ENCODE measurements at places on chromosomes 11 and 22.

DNA sequence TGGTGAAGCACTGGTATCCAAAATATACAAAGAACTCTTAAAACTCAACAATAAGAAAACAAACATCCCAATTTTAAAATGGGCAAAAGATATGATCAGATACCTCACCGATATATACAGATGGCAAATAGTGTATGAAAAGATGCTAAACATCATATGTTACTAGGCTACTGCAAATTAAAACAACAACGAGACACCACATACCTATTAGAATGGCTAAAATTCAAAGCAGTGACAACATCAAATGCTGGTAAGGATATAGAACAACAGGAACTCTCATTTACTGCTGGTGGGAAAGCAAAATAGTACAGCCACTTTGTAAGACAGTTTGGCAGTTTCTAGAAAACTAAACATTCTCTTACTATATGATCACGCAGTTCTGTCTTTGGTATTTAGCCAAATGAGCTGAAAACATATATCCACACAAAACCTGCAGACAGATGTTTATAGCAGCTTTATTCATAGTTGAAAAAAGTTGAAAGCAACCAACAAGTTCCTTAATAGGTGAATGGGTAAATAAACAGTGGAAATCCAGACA lies 38.5 kb downstream of the SIK3 start:
- no peak for DNase-seq

DNA sequence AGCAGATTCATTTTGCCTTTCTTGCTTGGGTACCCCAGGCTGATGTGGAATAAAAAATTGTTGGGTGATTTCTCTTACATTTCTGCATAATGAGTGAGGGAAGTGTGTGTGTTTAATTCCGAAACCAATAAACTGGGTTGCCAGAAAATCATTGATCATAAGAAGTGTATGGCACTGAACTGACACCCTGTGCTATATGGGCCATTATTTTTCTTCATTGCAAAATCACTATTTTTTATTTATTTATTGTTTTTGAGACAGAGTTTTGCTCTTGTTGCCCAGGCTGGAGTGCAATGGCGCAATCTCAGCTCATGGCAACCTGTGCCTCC lies 14.6 kb upstream of the HIKESHI start:
- DNase-seq: no peak

GRCh38 chr22:18001040-18001893 lies 23.1 kb downstream of the MICAL3 start:
- peak; percentile 41 for DNase-seq

DNA sequence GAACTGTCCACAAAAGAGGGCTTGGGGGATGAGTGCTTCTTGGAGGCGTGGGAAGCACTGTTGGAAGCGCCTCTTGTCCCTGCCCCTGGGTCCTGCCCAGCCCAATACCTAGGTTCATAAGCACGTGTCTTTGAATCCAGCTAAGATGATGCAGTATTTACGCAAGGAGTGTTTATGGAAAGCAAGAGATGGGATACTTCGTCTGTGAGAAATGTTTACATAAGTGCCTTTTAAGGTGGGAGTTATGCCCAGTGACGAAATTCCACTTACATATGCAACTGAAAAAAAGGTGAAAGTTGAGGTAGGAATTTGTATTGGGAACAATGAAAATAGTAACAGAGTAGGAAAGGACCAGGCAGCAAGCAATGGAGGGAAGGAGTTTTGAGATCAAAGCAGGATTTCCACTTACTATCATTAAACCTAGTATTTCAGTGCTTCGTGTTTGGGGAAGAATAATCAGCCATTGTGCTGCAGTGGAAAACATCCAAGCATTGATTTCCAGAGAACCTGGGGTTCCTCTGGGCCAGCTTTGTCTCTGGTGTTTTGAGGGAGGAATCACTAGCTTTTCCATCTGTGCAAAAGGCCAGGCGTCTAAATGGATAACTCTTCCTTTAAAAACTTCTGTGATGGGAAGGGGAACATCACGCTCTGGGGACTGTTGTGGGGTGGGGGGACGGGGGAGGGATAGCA lies 115.3 kb upstream of the TTC12 start:
- DNase-seq: no peak

- no peak for DNase-seq
These were observed 98.4 kb upstream of the B3GAT1 start for GRCh38 chr11:134510233-134511040.

DNA sequence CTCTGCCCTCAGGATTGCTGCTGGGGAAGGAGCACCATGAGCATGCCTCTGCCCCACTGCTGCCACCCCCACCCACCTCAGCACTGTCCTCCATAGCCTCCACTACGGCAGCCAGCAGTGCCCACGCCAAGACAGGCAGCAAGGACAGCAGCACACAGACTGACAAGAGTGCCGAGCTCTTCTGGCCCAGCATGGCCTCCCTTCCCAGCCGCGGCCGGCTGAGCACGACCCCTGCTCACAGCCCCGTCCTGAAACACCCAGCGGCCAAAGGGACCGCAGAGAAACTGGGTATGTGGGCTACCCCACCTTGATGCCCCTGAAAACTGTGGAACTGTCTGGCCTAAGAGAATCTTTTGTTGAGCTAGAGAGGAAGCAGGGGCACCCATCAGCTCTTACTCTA lies 101.0 kb downstream of the AMOTL1 start:
- no peak for DNase-seq

DNA sequence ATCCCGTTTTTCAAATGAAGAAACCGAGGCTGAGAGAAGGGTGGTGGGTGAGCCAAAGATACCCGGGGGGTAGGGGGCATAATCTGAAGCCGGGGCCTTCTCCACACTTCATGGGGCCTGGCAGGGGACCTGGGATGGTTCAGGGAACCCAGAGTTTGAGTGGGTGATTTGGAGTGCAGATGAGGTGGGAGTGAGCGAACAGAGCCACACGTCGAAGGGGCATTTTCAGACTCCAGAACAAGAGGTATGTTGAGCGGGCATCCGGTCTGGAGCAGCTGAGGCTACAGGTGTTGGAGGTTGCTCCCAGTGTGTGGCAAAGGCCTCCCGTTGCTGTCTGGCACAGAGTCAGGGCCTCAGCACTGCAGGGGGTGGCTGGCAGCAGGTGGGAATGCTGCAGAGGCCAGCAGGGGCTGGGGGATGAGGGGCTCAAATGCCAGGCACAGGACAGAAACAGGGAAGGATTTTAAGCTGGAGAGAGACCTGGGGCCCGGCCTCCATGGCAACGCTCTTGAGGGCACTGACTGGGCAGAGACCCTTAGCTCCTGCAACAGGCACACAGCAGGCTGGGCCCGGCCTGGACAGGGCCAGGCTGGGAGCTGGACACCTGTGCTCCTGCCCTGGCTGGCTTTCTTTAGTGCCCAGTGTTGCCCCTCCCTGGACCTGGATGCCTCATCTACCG lies 46.2 kb downstream of the WNT11 start:
- no peak for DNase-seq

DNA sequence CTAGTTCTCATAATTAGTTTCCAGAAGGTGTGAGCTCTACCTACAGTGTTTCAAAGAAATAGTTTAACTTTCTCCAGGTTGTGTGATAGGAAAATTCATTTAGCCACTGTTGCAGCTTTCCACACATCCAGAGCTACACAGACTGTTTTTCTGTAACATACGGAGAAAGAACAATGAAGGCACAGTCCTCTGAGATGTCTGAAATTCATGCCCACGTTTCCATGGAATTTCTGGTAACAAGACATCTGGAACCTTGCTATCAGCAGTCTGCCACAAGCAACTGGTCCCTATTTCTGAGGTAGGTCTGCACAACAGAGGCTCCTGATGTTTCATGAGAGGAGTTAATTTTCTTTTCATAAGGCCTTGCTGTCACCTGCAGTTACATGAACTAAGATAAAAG lies 273.3 kb upstream of the C11orf87 start:
- no peak for DNase-seq

DNA sequence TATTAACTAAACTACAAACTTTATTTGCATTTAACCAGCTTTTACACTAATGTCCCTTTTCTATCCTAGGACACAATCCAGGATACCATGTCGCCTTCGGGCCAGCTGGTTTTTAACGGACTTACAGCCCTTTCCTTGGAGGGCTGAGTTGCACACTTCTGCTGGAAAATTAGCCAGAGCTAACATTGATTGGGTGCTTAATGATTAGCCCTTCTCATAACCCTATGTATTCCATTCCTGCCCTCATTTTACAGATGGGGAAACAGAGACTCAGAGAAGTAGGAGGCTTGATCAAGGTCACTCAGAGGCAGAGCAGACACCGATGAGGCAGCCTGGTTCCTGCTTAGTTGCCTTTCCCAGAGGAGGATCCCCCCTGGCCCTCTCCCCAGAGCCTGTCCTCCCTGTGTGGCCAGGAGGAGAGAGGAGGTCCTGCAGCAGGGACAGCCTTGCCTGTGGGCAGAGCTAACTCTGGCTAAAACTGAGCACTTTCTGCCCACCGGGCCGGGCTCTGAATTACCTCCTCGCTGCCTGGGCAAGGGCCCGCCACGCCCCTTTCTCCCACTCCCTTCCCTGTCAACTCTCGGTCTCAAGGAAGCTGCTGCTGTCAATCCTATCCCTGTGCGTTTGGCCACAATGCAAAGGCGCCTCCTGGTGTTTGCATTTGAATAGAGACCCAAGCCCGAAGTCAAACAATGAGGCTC lies 59.6 kb upstream of the PAX6 start:
- DNase-seq: no peak

DNA sequence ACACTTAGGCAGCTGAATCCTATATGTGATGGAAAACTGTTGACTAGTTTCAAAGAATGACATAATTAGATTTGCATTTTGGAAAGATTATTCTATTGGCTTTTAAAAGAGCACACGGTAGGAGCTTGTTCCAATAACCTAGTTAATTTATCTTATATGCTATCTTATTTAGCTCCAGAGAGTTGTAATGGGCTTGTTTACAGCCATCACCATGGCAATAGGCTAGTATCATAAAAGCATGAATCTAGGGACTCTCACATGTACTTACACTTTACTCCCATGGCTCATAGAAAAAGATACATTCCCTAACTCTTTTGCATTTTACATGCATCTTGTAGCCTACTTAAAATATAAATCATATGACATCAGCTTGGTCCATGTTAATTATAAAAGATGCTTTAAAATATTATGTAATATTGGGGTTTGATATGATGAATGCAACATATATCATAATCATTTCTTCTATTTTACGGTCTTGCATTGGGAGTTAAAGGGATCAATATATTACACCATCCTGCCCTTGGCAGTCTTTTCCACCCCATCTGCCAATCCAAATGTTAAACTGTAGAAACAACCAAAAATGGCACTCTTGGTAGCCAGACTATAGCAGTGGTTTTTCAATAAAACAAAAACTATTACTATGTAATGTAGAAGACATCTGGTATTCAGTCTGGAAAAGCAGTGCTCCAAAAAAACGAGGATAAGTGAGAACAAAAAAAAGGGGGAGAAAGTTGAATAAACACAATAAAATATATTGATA lies 2254.0 kb downstream of the LRRC4C start:
- DNase-seq: no peak

GRCh38 chr11:62129590-62130282 lies 5.9 kb downstream of the INCENP start:
- no peak for DNase-seq

GRCh38 chr22:31838917-31839316 lies 85.1 kb downstream of the DEPDC5 start:
- no peak for DNase-seq

- no peak for DNase-seq
These were observed 43.5 kb downstream of the MYH9 start for GRCh38 chr22:36344106-36344827.

GRCh38 chr11:17603056-17603825 lies 56.2 kb downstream of the OTOG start:
- DNase-seq: no peak

DNA sequence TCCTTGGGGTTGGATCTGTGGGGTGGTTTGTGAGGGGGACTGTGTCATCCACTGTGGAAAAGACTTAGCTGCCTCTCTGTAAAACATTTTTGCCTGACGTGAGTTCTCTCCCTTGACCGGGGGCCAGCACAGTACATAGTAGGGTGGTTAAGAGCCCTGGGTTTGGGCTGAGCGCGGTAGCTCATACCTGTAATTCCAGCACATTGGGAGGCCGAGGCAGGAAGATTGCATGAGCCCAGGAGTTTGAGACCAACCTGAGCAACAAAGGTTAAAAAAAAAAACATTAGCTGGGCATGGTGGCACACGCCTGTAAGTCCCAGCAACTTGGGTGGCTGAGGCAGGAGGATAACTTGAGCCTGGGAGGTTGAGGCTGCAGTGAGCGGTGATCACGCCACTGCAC lies 74.7 kb upstream of the WNT7B start:
- DNase-seq: no peak

GRCh38 chr11:67649634-67650510 lies 658 bp downstream of the ACY3 start:
- DNase-seq: no peak

GRCh38 chr11:10622108-10622507 lies 53.6 kb upstream of the LYVE1 start:
- DNase-seq: no peak

- DNase-seq: no peak
These were observed 9.1 kb downstream of the CHID1 start for GRCh38 chr11:901452-902061.

DNA sequence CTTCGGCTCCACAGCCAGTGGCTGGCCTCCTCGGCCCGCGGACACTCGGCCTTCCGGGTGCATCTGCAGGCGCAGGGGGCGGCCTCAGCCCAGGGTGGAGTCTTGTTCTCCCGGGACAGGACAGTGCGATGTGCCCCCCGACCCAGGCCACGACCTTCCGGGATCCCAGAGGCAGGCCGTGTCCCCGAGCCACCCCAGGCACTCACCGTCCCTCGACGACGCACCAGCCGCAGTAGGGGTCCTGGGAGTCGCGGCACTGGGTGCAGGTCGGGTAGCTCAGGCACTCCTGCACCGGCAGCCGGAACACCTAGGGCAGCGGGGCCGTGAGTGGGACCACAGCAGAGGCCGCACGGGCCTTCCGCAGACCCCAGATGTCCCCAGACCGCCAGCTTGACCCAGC lies 17.6 kb upstream of the MAPK11 start:
- no peak for DNase-seq

DNA sequence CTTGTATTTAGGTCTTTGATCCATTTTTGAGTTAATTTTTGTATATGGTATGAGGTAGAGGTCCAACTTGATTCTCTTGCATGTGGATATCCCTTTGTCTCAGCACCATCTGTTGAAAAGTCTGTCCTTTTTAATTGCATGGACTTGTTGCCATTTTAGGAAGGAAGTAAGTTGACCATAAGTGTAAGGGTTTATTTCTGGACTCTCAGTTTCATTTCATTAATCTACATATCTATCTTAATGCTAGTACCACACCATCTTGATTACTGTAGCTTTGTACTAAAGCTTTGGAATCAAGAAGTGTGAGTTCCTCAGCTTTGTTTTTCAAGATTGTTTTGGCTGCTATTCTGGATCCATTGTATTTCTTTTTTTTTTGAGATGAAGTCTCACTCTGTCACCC lies 31.4 kb downstream of the CBL start:
- DNase-seq: no peak

GRCh38 chr11:121740902-121741301 lies 288.1 kb upstream of the SORL1-AS1 start:
- no peak for DNase-seq

GRCh38 chr11:6240139-6240538 lies 1.2 kb downstream of the CNGA4 start:
- no peak for DNase-seq

DNA sequence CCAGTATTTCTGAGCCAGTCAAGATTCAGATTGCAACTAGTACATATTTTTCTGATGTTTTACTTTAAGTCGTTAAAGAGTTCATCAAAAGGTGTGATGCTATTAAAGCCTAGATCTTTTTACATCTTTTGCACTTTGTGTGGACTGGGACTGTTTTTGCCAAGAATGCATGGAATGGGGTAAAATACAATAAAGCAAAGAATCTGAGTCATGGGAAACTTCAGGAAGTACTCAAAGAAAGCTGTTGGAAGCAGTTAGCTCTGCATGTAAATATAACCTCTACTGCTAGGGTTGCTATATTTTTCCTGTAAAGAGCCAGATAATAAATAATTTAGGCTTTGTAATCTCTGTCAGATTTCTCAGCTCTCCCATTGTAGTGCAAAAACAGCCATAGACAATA lies 20.9 kb downstream of the ATXN10 start:
- no peak for DNase-seq
